ENCODE measurements at places on chromosomes 6 and 20.

DNA sequence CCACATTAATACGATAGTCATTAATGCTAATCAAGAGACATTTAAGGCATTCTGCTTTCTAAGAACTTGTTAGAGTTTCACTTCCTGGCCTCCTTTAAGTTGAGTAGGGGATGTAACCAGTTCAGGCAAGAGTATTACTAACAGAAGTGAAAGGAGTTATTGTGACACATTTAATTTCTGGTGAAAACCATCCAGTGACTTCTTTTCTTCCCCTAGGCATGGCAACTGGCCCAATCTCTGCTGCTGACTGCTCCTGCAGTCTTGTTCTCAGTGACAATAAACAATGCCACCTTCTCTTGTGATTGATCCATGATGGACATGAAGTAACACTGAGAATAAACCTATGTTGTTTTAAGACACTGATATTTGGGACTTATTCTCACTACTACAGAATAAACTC is 130.9 kb upstream of the DEFB112 start:
- DNase-seq, result no peak

DNA sequence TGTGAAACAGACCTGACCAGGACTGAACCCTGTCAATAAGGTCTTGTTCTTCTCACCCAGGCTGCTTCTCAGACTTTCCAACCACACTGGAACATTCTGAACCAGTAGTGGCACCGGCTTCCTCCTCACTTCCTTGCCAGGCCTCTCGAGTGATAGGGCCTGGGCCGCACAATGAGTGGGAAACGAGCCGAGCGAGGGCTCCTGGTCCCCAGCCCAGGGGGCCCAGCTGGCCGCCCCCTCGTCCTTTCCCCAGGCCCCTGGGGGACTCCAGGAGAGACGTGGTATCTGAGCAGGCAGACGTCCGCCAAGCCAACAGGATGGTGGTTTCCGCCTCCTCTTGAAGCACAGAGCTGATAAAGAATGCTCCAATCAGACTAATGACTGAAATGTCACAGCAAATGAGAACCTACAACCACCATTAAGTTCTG is 117.9 kb downstream of the GMDS start:
- DNase-seq, result no peak

GRCh38 chr6:136728976-136729515 is 63.2 kb downstream of the MAP3K5 start:
- no peak for DNase-seq

- DNase-seq, result peak; percentile 3
Measured at GRCh38 chr6:101876431-101876830, 482.9 kb downstream of the GRIK2 start.

DNA sequence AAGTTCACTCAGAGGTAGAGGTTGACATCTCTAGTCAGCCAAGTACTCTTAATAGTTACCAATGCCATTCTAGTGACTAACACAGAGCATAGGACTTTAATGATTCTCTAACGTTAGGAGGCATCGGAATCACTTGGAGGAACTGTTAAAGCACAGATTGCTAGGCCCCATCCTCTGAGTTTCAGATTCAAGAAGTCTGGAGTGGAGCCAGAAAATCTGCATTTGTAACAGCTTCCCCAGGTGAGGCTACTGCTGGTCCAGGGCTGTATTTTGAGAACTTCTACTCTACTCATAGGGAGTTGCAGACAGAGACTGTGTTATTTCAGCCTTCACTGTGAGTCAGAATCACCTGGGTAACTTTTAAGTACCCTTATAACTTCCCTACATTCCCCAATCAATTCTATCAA is 5.7 kb downstream of the LMBRD1 start:
- DNase-seq, result no peak

- DNase-seq, result no peak
Measured at GRCh38 chr20:2293486-2293885, 2.3 kb upstream of the TGM3 start.

GRCh38 chr20:36018208-36018988 is 50.0 kb downstream of the CNBD2 start:
- DNase-seq, result no peak

GRCh38 chr20:12554426-12554825 is 454.3 kb upstream of the SPTLC3 start:
- DNase-seq, result no peak

All from pons (tissue), 1 donor.